Dorsolateral prefrontal cortex (tissue), 122 donors: ENCODE measurements at places on chromosomes 1 and 21.

- DNase-seq, result no peak
Observed at GRCh38 chr1:160471253-160471652, 51.8 kb downstream of the SLAMF6 start.

- no peak for DNase-seq
Observed at GRCh38 chr1:6546326-6546725, 8.0 kb downstream of the NOL9 start.

DNA sequence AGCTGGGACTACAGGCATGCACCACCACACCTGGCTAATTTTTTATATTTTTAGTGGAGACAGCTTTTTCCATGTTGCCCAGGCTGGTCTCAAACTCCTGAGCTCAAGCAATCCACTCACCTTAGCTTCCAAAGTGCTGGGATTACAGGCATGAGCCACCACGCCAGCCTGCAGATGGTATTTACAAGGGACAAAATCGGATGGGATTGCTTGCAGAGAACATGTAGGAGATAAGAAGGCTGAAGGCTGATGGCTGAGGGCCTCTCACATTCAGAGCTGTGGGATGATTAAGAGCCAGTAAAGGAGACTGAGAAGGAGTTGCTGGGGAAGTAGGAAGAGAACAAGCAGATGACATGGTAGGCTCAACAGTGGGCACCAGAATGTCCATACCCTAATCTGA, 24.0 kb upstream of the QSOX1 start:
- no peak for DNase-seq

GRCh38 chr1:206739411-206740076, 31.0 kb upstream of the IL19 start:
- DNase-seq, result no peak

DNA sequence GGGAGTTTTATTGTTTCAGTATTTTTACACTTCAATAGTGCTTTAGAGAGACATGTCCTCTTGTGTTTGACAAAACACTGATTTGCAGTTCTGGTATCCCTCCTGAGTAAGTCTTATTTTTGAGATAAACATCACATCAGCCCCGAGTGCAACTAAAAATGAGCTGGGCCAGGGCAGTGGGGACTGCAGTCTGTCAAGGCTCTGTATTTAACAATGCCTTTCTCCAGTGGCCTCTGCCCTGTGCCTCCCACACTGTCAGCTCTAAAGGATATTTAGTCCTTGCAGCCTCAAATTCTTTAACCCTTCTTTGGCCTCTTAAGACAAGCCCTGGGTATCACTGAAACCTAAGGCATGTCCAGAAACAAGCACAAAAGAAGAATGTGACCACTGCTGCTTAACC, 160.6 kb downstream of the ST6GALNAC5 start:
- DNase-seq, result no peak

DNA sequence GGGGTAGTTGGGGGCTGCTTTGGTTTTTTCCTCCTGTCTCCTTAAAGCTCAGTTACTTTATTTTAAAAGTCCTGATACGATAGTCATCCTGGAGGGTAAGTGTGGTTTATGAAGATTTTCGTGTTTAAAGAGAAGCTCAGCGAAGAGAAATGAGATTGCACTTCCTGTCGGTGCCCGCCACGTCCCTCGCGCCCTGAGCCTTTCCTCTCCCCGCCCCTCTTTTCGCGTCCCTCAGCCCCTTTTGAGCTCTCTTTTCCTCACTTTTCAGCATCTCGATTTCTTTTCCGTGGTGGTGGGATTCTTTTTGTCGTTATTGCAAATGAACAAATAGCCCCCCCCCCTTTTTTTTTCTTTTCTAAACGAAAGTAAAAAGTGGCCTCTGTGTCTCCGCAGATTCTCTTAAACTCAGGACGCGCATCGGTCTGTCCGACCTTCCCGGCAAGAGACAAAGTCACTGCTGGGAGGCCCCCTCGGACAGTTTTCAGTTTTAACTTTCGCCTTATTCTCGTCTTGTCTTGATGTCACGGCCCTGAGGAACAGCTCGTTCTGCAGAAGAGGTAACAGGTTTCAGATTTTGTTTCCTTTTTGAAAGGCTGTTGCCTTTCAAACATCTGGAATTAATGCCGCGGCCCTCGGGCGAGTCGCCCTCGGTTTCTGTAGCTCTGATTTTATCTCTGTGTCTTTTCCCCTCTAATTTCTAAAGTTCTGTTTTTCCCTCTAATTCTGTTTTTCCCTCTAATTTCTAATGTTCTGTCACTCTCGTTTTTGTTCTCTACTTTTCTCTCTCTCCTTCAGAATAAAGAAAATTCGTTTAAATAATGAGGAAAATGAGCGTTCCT, 1.0 kb upstream of the DMRTA2 start:
- DNase-seq, result no peak

DNA sequence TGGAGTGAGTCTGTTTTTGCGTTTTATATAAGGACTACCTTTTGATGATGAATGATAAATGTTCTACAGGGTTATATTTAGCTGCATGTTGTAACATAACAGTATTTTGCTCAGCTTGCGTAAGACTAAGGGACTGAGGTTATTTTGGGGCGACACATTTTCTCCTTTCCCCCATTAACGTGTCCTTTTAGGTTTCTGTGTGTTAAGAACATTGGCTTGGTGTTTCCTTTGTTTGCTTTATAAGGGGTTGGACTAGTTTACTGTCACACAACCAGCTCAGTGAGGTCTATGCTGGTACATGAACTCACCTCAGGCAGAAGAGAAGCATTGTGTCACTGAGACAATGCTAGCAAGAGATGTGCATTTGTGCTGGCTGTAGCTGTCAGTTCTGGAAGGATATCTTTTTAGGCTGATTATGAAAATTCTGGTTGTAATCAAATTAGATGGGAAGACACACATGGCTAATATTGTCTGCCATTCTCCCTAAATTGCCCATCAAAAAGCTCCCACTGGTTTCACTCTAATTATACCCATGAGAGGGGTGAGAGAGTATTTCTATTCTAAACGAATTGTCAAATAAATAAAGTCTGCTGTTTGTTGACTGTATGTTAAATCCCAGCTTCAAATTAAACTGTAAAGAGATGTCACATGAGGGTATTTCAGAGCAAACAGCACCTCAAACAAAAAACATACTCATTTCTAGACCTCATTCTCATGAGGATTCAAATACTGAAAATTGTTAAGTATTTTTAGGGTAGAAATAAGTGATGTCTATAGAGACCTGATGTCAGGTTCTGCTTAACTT, 62.6 kb downstream of the CDC14A start:
- no peak for DNase-seq

GRCh38 chr1:214111796-214112195, 124.0 kb downstream of the PROX1 start:
- no peak for DNase-seq

DNA sequence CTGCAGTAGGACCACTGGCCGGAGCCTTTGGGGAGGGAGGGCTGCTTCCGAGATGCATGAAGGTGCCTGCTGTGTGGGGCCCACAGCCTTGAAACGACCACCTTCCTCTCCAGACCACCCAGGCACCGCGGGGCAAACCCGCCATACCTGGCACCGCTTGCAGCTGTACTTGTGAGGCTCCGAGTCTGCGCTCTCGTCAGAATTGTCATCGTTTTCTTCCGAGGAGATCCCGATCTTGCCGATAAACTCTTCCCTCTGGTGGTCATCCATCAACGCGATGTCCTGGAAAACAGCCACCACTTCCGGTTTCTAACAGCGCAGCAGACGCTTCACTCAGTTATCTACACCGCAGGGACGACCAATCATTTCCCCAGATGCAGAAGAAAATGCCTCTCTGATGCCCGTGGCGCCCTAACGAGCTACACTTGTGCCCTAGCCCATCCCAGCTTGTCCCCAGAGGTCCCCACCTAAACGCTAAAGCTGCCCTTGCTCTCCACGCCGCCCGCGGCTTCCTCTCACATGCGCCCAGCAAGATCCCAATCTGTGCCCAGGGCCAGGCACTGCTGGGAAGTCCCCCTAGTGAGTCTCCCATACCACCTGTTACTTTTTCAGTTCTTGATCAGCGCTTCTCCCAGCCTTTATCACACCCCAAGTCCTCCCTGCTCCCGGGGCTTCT, 55.0 kb upstream of the RIPK4 start:
- DNase-seq, result no peak

DNA sequence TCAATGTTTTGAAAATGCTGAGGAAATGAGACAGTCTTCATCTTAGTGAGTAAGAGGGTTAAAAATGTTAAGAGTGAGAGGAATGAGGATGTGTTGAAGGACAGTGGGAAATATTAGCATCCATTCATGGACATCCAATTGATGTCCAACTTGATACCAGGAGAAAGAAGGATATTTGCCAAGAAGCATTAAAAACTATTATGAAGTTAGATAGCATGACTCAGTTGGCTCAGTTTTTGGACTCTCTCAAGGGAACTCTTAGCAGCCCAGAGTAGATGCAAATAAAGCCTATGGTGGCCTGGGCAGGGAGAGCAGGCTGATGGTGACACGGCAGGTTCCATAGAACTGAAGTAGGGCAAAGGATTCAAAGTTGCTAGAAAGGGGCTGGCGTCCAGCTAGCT, 171.0 kb downstream of the ZZZ3 start:
- DNase-seq, result no peak

GRCh38 chr1:53769780-53770179, 30.8 kb upstream of the GLIS1 start:
- no peak for DNase-seq

DNA sequence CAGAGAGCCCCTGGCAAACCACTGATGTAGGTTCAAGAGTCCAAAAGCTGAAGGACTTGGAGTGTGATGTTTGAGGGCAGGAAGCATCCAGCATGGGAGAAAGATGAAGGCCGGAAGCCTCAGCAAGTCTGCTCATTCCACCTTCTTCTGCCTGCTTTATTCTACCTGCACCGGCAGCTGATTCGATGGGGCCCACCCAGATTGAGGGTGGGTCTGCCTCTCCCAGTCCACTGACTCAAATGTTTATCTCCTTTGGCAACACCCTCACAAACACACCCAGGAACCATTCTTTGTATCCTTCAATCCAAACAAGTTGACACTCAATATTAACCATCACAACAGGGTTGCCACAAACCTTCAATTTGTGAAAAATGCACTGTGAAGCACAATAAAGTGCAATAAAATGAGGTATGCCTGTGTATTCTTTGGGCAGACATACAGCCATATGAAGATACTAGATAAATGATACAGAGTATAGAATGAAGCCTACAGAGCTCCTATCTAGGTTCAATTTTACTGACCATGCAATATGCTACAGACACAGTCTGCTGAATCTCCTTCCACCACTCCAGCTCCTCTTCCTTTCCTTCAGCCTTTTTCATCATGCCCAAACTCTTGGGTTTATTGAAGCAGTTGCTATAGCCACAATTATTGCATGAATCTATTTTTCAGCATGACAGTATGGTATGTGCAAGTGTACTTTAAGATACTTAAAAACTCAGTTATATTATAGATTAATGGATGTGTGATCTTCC, 24.0 kb upstream of the CDC42BPA start:
- no peak for DNase-seq

DNA sequence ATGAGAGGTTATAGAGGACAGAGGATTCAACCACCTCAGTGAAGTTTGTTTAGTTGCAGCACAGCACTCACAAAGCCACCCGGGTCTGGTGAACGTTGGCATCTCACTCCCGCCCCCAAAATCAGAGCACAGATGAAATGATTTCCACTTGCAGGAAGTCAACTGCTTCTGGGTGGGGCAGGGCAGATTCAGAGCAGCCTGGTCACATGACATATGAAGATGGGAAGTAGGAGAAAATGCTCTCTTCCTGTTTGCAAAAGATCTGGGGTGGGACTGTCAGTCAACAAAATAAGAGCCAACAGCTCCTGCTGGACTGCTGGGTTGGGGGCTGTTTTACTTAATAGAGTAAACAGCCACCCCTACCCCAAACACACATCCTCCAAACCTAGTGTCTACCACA, 43.2 kb downstream of the LRRC71 start:
- DNase-seq, result no peak

GRCh38 chr1:10865518-10866320, 69.3 kb upstream of the CASZ1 start:
- no peak for DNase-seq

DNA sequence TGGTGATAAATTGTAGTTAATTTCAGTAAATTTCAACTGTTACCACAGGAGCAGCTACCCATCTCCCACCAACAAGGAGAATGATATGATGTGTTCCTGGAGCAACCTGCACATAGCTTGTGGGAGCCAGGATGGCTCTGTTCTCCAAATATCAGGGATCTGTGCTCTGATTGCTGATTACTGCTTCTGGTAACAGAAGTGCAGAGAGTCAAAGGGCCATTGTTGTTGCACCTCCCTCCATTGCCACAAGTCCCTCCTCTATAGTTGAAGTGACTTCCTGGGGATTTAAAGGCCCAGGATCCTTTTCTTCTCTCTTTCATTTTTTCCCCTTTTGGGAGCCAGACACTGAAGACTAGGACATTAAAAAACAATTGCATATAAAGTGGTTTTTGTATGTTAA, 51.6 kb upstream of the HPDL start:
- DNase-seq, result no peak

DNA sequence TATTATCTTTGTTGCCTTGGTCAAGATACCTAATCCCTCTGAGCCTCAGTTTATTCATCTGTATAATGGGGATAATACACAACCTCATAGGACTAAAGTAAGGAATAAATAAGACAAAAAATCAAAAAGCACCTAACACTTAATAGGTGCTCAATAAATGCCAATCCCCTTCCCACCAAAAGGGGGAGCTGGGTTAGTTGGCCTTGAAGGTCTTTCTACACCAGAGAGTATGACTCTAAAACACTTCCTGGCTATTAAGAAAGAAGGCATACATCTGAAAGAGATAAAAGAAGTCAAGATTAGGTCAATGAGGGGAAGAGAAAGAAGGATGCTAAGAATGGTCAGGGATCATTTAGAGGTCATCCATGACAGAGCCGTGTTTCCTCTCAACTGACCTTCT, 11.1 kb downstream of the VSIG8 start:
- DNase-seq, result no peak

GRCh38 chr1:110254604-110255391, 44.7 kb downstream of the KCNC4 start:
- DNase-seq, result no peak

DNA sequence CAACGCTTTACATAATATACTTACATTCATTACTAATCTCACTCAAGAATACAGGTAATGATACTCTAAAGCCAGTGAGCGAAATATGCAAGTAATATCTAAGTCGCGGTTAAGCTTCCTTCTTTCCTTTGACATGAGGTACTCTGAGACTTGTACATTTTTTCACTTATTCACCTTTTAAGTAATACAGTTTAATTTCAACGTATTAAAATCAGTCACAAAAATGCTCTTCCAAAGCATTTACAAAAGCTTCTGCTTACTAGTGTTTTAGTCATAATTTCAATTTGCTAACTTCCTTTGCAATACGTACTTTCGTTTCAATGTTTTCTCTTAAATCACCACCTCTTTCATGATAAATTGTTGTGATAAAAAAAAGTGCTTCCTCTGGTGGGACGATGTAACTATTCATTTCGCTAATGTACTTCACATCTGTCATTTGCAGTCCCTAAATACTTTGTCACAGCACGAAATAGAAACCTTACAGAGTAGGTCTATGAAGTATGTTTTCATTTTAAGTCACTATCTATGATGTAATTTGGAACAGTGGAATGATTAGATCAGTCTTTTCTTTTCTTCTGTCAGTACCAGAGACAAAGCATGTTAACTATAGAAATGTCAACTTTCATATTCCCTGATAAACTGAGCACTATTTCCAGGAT, 34.0 kb upstream of the ADGRL4 start:
- DNase-seq, result no peak

- peak; percentile 56 for DNase-seq
Observed at GRCh38 chr1:156146020-156146768, 7.2 kb upstream of the SEMA4A start.

GRCh38 chr1:8232036-8232757, 85.7 kb upstream of the SLC45A1 start:
- no peak for DNase-seq

- peak; percentile 67 for DNase-seq
Observed at GRCh38 chr1:161725908-161726472, 4.6 kb downstream of the FCRLB start.

- no peak for DNase-seq
Observed at GRCh38 chr1:51175278-51175677, 60.8 kb upstream of the RNF11 start.
